ENCODE measurements at places on chromosomes 1 and 21. TPM values are rescaled to one million over a fixed set of nuclear protein-coding genes. Genes with fewer than 3 reads are reported as not detected.

IFI44L gene
- 0.28 TPM for total RNA-seq

ITLN2 gene
- total RNA-seq, result not detected

CR2 gene
- not detected for total RNA-seq

ST6GALNAC5 gene
- 0.60 TPM for total RNA-seq

WNT4 gene
- 5.8 TPM for total RNA-seq

VWA5B1 gene
- not detected for total RNA-seq

CDKN2C gene
- total RNA-seq, result 6.4 TPM

AGO1 gene
- total RNA-seq, result 15.8 TPM

XPR1 gene
- 15.7 TPM for total RNA-seq

RAVER2 gene
- total RNA-seq, result 9.8 TPM

PADI2 gene
- total RNA-seq, result 3.9 TPM

NOS1AP gene
- total RNA-seq, result 0.07 TPM

ERG gene
- total RNA-seq, result not detected

KLF17 gene
- not detected for total RNA-seq

GPA33 gene
- total RNA-seq, result not detected

SPATA1 gene
- 16.8 TPM for total RNA-seq

ADAM30 gene
- not detected for total RNA-seq

GBP3 gene
- total RNA-seq, result 25.5 TPM

VSIG8 gene
- total RNA-seq, result 0.05 TPM

MCOLN2 gene
- 0.78 TPM for total RNA-seq

USH2A gene
- total RNA-seq, result not detected

MNDA gene
- total RNA-seq, result not detected

ANKRD65 gene
- total RNA-seq, result 24.3 TPM

THEM4 gene
- 9.1 TPM for total RNA-seq

SYPL2 gene
- not detected for total RNA-seq

TRAF3IP3 gene
- not detected for total RNA-seq

CACHD1 gene
- total RNA-seq, result 2.2 TPM

Data from airway epithelial cell (primary cell).